Colonic mucosa (tissue), 4 donors: ENCODE measurements at places on chromosomes 1 and 21. TPM values are rescaled to one million over a fixed set of nuclear protein-coding genes. Genes with fewer than 3 reads are reported as not detected.
A peak's percentile ranks its signal among the peaks of the same experiment; 100 is the strongest.

DNA sequence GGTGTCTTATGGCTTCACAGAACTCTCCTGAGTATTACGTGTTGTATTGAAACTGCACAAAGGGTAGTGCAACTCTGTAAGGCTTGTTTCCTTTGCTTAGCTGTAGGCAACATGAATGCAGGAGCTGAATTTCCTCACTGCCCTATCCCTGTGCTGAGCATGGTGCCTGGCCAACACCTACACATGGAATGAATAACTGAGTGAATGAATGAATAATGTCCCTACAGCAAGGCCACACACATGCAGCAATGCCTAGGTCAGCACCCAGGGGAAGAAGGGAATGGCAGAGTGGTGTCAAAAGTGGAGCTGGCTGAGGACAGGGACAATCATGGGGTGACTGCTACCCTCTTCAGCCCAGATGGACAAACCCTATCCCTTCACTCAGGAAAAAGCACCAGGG lies 655.9 kb downstream of the PTPRU start:
- DNase-seq = no peak

Gene ESPN
- 98.0 TPM for total RNA-seq

GRCh38 chr1:165954940-165955339 lies 127.5 kb downstream of the UCK2 start:
- DNase-seq = no peak

DNA sequence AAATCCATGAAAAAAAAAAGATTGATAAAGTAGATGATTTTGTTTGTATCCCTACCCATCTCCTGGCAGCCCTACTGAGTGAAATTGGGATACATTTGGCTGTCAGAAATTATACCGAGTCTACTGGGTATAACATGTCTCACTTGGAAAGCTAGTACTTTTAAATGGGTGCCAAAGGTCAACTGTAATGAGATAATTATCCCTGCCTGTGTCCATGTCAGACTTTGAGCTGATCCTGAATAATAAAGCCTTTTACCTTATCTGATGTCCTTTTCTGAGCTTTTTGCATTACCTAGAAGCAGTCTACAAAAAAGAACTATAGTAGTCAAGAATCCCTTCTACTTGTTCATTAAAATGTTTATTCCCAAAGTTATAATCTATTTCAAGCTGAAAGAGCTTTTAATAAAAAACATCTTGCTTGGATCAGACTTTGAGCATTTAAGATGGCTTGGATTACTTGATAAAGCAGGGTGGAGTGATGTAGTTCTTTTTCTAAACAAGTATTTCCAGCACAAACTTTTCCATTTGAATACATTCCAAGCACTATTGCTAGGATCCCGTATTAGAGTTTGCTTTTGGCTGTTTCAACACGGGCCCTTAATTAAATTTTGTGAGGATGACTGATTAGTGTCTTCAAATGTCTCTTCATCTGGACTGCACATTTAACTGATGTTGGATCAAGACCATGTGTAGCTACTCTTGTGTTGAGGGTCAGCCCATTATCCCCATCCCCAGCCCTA lies 69.2 kb downstream of the DTL start:
- DNase-seq = no peak

Gene RNU1-2
- 2,517 TPM for total RNA-seq

GRCh38 chr1:228911225-228912210 lies 176.2 kb downstream of the RHOU start:
- DNase-seq = no peak

DNA sequence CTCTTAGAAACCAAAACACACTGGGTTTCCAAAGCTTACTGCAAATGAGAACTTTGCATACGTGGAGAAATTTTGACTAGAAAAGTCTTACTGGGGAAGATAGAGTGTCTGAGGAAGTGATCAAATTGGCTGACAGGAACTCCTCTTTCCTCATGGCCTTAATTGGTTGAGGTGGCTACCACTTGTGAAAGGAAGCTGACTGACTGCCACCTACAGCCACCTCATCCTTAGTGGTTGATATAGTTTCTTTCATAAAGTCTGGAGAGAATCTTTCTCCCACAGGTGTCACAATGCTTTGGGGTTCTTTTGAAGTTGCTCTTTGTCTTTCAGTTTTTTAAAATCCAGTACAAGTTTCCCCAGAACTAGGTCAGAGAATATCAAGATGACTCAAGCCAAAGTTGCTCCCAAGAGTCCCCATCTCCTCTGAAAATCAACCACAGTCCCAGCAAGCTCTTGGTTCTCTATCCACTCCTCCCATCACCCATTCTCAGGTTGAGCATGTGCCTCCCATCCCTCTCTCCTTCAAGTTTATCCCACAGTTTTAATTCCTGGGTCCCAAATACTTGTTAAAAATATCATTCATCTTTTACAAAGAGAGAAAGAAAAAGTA lies 43.3 kb downstream of the GPR88 start:
- DNase-seq = no peak

DNA sequence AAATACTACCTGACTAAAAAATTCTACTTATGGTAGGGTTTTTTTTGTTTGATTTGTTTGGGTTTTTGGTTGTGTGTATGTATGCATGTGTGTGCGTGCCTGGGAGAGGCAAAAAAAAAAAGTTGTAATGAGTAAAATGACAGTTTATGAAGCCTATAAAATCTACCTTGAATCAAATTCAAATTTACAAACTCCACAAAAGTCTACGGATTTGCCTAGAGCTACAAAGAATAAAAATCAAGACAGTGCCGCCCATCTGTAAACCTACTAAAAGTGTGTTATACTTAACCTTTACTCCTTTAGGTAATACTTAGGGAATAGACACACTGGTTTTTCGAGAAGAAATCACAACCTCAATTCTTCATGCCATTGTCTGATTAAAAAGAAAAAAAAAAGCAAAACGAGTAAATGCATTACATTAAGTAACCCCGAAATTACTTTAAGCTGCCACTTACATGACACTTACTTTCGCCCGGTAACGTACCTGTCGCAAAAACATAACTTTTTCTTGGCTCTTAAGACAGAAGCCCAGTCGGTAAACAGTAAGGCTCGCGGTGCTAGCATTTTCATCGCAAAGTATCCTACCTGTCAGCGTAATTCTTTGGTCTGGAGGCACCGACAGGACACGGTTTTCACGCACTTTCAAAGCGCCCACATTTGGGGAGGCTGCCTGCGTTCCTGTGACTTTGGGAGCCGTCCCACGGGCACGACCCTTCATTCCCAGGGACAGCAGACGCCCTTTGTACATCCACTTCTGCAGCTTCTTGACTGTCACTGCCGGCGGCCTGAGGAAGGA lies 951 bp downstream of the SYDE2 start:
- no peak for DNase-seq

Gene ELF3
- total RNA-seq = 1,162 TPM

GRCh38 chr1:30403726-30404125 lies 319.7 kb downstream of the MATN1 start:
- no peak for DNase-seq

Gene ARMH1
- 1.3 TPM for total RNA-seq

- no peak for DNase-seq
Measured at GRCh38 chr1:214537219-214537618, 14.2 kb downstream of the PTPN14 start.

- peak; percentile 90 for DNase-seq
Measured at GRCh38 chr1:159854116-159854692, 8.3 kb downstream of the VSIG8 start.

GRCh38 chr1:158611916-158612315 lies 6.8 kb downstream of the OR10Z1 start:
- no peak for DNase-seq

DNA sequence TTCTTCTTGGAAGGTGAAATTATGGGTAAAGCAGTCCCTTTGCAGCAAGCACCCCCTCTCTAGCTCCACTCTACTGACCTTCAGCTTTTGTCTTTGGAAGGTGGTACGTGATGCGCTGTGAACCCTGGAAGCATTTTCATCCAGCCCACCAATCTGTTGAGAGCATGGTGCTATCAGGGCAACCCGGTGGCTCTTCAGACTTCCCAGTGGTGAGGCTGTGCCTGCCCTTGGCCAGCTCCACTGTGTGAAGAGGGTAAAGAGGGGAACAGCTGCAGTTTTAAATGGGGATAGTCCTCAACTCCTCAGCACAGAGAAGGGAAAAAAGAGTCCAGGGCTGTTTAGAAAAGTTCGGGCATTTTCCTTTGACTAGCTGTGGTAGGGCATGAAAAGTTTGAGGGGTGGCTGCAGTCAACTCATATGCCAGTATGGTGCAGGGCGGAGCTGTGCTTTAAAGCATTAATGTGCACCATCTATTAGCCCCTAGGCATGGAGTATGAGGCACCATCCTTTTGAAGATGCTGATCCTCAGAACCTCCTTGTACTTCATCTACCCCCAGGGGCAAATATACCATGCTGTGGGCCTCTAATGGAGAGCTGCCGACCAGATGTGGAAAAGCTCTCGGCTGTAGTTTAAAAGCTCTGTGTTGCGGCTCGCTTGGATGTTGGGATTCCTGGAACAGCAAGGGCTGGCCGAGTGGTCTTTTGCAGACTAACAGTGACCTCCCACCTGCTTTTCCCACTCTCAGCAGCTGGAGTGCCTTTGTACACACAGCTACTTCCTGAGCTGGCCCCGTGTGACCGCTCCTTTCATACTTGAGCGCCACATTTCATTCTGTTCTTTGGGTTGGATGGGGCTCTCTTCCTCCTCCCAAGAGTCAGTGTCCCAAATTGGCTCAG lies 123.0 kb downstream of the PEX14 start:
- DNase-seq = no peak

DNA sequence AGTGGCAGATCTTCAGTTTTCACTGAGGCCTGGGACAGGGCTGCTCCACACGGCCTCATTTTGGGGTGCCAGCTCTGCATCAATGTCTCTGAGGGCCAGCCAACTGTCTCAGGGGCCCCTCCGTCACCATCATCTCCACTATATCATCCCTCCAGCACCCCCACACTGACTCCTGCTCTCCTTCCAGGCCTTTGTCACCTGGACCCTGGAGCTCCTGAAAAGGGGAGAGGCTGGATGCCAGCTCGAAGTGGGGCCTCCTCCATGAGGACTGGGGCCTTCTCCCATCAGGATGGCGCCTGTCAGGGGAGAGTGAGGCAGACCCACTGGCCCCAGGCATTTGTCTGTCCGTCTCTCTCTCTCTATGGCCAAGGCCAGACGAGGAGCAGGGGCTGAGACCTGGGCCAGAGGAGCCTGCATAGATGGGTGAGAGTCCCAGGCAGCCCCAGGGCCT lies 44.7 kb upstream of the LRP8 start:
- DNase-seq = peak; percentile 11

DNA sequence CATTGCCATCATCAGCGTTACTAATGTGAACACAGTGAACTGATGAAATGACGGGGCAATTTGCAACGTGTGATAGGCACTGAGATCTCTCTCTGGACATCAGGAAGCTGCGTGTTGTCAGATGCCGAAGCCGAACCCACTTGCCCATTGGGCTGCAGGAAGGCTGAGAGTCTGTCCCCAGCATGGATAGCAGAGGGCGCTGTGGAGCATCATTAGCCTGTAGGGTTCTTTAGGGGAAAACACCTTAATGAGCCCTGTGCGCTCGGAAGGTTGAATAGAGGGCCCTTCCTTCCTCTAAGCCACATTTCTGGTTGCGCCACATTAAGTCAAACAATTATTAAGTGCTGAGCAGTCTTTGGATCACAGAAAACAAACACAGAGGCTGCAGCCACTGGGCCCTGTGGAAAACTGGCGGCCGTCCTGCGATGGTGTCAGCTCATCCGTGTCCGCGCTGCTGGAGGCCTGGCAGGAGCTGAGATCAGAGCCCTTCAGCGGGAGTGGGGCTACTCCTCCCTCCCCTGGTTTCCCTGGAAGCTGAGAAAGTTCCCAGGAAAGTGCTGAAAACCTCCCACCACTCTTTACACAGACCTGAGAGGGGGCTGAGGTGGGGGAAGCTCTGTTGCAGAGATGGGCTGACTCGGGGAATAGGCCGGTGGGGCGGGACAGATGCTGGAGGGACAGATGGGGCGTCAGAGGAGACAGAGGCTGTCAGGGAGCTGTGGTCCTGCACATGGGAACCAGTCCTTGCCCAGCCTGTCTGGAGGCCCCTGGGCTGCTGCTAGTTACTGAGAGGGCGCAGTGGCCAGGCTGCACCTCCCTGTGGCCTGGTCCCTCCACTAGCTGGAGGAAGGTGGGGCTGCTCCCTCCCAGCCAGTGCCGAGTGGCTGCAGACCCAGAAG lies 12.7 kb downstream of the TFF2 start:
- peak; percentile 90 for DNase-seq

- DNase-seq = no peak
Measured at GRCh38 chr1:42259739-42260064, 75.3 kb downstream of the FOXJ3 start.

Gene OTUD3
- 15.6 TPM for total RNA-seq

GRCh38 chr1:165050246-165050645 lies 306.3 kb downstream of the LMX1A start:
- DNase-seq = no peak

DNA sequence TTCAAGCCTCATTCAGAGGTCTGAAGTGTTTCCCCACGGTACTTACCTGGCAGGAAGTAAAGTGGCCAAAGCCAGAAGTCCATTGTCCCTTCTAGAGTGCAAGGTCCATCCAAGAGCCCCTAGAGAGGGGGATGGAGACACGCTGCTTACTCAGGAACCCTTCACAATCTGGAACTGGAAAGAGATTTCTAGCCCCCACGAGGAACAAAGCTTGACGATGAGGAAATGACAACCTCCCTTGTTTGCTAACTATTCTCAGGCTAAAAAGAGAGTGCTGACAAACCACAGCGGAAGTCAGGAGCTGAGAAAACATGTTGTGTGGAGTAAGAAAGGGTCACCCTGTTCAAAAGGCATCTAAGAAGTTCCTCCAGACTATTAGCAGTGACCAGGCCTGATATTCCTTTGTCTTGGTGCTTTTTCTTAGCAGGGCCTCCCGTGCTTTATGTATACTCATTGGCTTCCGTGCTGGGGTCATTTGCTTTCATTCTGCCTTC lies at the start of gene FCMR:
FCMR (minus strand) TSS at position 170 of the 494 bp plus-strand sequence; CDS start at position 83, 87 bp downstream.
- DNase-seq = no peak

DNA sequence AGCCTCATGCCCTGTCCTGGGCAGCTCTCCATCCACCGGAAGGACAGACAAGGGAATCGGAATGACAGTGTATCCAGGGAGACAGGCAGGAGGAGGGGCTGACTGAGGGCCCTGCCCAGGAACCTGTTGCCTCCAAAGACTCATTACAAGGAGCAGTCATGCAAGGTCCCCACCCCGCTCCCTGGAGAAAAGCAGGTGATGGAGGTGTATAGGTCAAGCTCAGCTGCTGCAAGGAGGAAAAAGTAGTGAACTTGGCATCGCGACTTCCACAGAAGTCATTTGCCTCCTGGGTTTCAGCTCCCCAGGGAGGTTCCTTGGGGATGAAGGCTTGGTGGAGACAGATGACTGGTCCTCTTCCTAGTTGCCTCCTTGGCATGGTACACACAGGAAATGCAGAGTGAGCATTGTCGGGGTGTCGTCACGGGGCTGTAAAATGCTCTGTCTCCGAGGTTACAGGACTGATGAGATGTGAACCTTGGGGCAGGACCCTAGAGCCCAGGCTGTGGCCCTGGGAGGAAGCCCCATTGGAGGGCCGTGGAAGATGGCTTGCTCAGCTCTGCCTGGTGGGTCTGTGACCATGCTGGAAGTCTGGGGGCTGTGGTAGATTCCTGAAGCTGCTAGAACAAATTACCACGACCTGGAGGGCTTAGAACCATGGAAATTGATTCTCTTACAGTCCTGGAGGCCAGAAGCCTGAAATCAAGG lies 219.6 kb upstream of the C1orf174 start:
- DNase-seq = no peak

- DNase-seq = peak; percentile 23
Measured at GRCh38 chr1:57311411-57311810, 112.4 kb downstream of the DAB1 start.

- DNase-seq = no peak
Measured at GRCh38 chr1:215081661-215082531, 641 bp upstream of the KCNK2 start.

GRCh38 chr1:59445040-59445439 lies 148.1 kb downstream of the FGGY start:
- DNase-seq = no peak

Gene TLCD4
- total RNA-seq = 28.3 TPM

Gene CAMSAP2
- total RNA-seq = 5.4 TPM

- no peak for DNase-seq
Measured at GRCh38 chr1:232222614-232223013, 407.3 kb downstream of the SIPA1L2 start.

Gene OR6K3
- total RNA-seq = not detected
